ENCODE measurements at places on chromosomes 12 and 14.

DNA sequence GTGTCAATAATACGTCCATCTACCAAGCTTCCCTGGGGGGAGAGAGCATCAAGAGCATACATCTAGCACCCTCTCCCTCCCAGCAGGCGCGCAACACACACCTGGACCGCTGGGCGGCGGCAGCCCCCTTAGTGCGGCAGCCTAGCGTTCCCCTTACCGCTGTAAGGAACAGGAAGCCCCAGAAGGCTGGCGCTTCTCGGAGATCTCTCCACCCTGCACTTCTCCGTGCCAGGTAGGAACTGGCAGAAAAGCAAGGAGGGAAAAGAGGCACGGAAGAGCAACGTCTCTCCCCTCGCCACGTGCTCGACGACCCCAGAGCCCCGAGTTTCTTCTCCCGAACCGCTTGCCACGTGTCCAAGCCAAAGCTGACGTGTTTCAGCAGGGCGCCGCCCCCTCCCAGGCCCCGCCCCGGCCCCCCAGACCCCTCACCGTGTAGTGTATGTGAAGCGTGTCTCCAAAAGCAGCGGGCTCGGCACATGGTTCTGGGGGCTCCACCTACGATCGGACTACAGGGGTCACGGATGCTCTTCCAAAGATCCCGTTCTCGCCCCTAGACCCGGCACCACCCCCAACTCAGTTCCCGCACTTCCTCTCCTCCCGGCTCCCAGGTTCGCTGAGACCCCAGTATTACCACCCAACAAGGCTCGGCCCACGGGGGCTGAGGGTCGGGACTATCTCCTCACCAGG lies 532 bp downstream of the FKBP11 start:
- DNase-seq: no peak

GRCh38 chr12:123991372-123991951 lies 18.4 kb downstream of the ZNF664 start:
- no peak for DNase-seq

- DNase-seq: no peak
Observed at GRCh38 chr12:103016381-103016780, 58.9 kb downstream of the ASCL1 start.

GRCh38 chr12:48668996-48669395 lies 13.0 kb downstream of the KANSL2 start:
- no peak for DNase-seq

GRCh38 chr12:91702843-91703425 lies 442.7 kb downstream of the BTG1 start:
- no peak for DNase-seq

- no peak for DNase-seq
Observed at GRCh38 chr12:31337952-31338351, 12.0 kb upstream of the SINHCAF start.

GRCh38 chr12:13896063-13896626 lies 85.3 kb downstream of the GRIN2B start:
- no peak for DNase-seq

DNA sequence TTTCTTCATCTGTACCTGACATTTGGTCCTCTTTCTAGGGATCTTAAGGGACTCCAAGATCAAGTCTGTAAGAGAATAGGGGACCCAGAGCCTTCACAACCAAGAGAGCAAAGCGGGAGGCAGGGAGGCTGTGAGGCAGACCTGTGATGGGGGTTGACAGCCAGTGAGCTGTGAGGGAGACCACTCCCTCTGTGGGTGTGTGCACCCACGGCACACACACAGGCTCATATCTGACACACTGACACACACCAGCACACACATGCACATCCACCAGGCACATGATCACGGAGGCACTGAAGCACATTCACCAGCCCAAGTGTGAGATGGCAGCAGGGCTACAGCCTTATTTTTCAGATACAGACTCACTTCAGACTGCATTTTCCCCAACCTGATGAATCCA lies 55.2 kb downstream of the SPTB start:
- DNase-seq: no peak

DNA sequence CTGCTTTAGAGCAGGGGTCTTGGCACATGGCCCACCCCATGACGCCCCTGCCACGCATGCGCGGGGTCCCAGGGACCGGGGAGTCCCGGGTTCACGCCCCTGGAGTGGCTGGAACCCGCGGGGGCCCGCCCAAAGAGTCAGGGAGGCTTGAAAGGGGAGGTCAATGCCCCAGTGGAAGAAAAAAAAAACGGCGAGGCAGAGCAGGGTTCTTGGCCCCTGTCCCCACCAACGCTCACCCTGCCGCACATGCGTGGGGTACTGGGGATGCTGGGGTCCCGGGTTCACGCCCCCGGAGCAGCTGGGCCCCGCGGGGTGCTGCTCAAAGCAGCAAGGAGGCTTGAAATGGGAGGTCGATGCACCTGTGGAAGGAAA lies 319.1 kb downstream of the ALG10 start:
- DNase-seq: no peak

DNA sequence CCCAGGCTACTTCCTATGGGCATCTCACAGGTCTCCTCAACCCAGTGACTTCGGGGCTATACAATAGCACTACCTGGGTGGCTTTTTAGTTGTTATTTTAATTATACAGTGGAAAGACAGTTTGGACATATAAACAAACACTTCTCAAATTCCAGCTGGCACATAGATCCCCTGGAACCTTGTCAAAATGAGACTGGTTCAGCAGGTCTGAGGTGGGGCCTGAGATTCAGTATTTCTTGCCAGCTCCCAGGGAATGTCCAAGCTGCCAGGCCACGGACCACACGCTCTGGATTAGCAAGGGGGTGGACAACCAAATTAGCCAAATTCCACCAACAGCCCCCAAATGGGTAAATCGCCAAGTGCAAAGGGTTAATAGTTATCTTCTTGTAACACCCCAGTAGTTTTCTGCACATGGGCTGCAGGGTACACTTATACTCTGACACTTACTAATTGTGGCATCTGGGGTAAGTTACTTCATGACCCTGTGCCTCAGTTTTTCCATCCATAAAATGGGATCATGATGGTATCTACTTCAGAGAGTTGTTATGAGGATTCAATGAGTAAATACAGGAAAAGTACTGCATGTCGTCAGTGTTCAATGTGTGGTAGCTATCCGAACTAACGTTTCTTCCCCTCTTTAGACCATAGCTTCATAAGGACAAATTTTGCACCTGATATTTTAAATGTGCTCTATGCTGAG lies 789.4 kb upstream of the TBX3 start:
- DNase-seq: no peak

DNA sequence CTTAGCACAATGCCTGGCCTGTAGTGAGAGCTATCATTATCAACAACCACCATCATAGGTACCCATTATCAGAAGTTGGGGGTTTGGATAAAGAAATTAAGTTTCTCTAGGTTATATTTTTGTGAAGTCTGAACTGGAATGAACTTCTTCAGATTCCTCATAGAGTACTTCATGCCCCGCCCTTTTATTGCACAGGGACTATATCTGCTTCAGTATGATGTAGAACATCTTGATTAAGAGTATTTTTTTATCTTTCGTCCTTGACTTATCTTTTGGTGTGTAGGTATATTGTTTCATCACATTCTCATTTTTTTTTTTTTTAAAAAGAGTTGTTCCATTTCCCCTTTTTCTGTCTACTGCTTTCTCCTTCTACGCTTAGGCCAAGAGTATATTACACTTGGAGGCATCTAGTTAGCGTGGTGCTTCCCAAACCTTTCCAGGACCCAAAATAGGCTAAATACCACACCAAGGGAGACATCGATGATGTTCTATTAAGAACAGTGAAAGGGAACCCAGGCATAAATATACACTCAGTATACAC lies 467.5 kb downstream of the ZFP36L1 start:
- DNase-seq: no peak

DNA sequence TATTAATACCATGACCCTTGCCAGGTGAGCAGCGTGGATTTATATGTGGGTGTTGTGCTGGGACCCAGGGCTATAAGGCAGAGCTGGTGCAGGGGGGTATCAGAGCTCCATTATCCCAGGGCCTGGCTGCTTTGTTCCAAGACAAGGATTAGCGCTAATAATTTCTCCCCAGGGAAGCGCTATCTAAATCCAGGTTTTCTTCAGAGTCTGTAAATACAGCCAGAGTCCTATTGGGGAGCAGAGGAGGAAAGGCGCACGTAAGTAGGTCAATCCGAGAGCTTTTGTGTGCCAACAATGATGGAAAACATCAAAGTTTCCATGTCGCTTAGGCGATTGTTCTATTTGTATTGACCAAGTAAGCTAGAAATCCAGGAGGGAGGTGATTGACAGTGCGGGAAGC lies 1009.7 kb downstream of the VRK1 start:
- DNase-seq: no peak

GRCh38 chr14:104362761-104363605 lies 216.6 kb upstream of the C14orf180 start:
- no peak for DNase-seq

- DNase-seq: no peak
Observed at GRCh38 chr14:64656986-64657385, 47.2 kb upstream of the PLEKHG3 start.

GRCh38 chr12:75666126-75666938 lies 154.9 kb upstream of the KRR1 start:
- no peak for DNase-seq

DNA sequence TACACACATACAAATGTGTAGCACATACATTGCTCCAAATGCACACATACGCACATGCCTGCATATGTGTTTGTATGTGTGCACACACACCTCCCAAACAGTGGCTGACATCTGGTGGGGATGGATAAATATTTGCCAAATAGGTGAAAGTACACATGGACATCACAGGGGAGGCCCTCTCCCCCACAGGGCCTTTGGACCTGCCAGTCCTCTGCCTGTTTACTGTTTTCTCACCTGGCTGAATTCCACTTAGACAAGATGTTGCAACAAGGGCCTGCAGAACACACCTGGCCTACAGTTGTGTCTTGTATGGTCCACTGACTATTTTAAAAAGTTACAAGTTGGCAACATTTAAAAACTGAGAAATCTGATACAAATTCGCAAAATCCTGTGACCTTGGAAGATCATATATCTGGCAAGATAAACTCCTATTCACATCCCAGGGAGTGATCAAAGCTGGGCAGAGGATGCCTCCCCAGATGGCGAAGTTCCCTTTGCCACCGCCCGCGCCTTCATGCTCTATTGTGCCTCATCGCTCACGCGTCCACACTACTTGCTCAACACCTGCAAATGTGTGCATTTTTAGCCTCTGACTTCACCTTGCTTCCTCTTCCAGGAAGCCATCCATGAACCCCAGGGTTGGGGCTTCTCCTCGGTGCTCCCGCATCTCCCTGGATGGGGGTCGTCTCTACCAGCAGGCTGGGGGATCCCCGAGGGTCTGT lies 118.4 kb upstream of the FZD10 start:
- no peak for DNase-seq

DNA sequence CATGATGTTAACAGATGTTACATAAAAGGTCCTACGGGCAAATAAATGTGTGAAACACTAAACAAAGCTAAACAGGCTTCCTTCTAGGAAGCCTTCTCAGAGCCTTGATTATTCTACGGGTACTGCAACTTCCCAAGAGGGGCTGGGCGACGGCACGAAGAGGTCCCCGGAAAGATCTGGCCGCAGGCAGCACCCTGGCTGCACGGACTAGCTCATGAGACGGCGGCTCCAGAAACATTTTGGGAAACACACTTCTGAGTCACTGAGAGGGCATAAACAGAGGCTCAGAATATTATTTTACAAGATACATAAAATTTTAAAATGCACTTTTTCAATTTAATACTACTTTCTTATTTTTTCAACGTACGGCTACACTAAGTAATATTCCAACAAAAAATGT lies 19.4 kb downstream of the STX2 start:
- no peak for DNase-seq

- no peak for DNase-seq
Observed at GRCh38 chr14:103560691-103561090, 1.8 kb downstream of the BAG5 start.

GRCh38 chr12:75317784-75318183 lies 12.3 kb downstream of the CAPS2 start:
- DNase-seq: no peak

DNA sequence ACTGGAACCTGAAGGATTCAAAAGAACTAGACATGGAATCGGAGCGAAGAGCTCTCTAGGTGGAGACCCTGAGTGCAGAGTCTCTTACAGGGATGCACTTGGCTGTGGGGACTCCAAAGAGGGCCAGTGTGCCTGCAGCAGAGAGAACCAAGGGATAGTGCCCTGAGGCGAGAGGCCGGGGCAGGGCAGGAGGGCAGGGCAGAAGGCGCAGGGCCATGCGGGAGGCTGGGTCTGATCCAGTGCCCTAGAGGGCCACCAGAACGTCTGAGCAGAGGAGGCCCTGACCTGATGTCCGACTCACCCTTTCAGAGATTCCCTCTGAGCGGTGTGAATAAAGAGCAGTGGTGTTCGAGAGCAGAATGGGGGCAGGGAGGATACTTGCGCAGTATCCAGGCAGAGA lies 205.4 kb upstream of the FKBP4 start:
- DNase-seq: no peak

DNA sequence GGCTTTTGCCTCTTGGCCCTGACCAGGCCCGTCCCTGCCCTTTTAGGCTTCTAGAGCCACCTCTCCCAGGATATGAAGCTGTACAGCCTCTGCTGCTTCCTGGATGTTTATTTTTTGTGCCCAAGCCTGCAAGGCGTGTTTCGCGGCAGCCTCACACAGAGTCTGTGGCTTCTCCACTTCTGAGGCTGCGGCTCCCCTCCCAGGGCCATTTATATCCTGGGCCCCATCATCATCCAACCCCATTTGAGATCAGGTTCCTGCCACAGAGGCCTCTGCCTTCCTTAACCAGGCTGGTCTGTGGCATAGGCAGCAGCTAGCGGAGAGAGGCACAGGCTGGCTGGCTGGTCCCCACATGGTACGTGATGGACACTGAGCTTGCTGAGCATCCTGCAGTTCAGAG lies 114.1 kb upstream of the PWP1 start:
- DNase-seq: no peak

DNA sequence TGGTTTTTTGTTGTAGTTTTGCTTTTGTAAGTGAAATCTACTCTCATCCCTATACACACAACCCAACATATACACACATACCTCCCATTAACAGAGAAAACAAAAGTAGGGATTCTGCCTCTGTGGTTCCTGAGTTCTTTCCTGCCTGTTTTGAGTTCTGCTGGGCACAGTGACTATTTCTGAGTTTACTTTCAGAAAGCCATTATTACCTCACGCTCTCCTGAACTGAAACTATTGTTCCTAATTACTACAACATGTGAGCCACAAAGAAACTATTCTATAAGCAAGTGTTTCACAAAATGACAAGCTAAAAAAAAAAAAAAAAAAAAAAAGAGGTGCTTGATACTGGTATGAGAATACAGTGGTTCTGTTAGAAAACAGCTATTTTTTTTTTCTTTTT lies 110.9 kb downstream of the ALG10B start:
- DNase-seq: no peak

DNA sequence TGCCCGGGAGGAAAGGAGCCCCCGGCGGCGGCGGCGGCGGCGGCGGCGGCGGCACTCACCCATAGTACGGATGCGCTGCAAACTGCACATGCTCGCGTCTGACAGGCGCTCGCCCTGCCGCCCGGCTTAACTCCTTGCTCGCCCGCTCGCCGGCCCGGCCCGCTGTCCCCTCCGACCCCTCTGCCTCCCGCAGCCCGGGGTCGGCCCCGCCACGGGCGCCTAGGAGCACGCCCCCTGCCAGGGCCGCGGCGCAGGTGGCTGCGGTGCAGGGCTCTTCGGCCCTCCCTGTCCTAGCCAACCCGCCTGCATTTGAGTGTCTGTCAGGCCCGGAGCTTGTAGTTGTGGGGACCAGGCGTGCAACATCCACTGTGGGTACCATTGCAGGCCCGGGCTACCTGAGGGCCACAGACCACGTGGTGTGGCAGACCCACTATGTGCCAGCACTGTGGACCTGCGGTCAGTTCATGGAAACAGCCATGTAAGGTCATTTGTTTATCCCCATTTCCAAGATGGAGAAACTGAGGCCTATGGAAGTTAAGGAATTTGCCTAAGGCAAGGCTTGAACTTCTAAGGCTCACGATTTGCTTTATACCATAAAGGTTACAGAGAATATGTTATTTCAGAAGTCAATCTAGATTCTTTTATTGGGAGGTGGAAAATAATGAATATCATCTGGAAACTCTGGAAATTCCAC lies 17.6 kb upstream of the PLEKHH1 start:
- DNase-seq: no peak

Measured in substantia nigra (tissue), 51 donors.